Neural progenitor cell (in vitro differentiated cells): ENCODE measurements at places on chromosomes 1 and 21. TPM values are rescaled to one million over a fixed set of nuclear protein-coding genes. Genes with fewer than 3 reads are reported as not detected.

- no peak overlapping the region for H3K4me3 ChIP-seq
- peaks cover 7% of the 10 kb centered on the region for H3K4me1 ChIP-seq
- peaks cover 14% of the 10 kb centered on the region for H3K27me3 ChIP-seq
- H3K27ac ChIP-seq, result no peak overlapping the region
- peak; percentile 8 for DNase-seq
Measured at GRCh38 chr1:16607433-16607851, 5.9 kb downstream of the NBPF1 start.

DNA sequence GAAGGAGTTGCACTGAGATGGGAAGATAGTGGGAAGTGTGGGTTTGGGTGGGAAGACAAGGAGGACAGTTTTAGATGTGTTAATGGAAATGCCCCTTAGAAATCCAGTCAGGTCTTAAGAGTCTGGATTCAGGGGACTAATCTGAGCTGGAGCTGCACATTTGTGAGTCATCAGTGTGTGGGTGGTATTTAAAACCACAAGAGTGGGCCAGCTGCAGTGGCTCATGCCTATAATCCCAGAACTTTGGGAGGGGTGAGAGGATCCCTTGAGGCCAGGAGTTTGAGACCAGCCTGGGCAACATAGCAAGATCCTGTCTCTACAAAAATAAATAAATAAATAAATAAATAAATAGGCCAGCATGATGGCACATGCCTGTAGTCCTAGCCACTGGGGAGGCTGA, 40.9 kb upstream of the SLC6A9 start:
- no peaks in the 10 kb centered on the region for H3K36me3 ChIP-seq
- no peak overlapping the region for H3K4me3 ChIP-seq
- no peak for DNase-seq
- H3K27me3 ChIP-seq, result no peaks in the 10 kb centered on the region

- no peaks in the 10 kb centered on the region for H3K36me3 ChIP-seq
- no peaks in the 10 kb centered on the region for H3K27me3 ChIP-seq
- no peak for DNase-seq
- no peak overlapping the region for H3K4me3 ChIP-seq
Measured at GRCh38 chr1:88701275-88701674, 17.2 kb downstream of the PKN2 start.

DNA sequence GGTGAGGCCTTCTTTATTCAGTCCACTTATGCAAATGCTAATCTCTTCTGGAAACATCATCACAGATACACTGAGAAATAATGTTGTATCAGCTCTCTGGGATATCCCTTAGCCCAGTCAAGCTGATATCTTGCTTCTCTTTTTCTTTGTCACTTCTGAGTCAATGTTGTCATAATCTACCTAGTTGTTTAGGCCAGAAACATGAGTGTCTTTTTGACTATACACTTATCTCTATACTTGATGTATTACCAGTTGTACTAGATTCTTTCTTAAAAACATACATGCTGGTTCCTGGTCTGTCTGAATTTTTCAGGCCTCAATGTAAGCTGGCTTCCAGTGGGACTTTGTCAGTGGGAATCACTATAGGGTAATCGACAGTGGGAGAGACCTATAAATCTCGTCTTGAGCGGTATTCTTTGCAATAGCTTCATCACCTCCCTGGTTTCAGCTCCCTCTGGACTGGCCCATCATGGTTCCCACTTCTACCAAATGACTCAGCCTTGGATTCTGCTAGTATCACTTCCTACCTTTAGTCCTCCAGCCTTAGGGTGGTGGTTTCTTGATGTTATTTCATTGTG, 135.2 kb upstream of the CYYR1 start:
- no peak overlapping the region for H3K27ac ChIP-seq
- no peak overlapping the region for H3K4me3 ChIP-seq
- no peak for DNase-seq
- no peaks in the 10 kb centered on the region for H3K27me3 ChIP-seq
- peaks cover 8% of the 10 kb centered on the region for H3K4me1 ChIP-seq

GRCh38 chr1:174743654-174744561, 255.8 kb upstream of the CACYBP start:
- no peaks in the 10 kb centered on the region for H3K36me3 ChIP-seq
- no peak overlapping the region for H3K4me3 ChIP-seq
- peak; percentile 44 for DNase-seq

- H3K4me1 ChIP-seq, result no peaks in the 10 kb centered on the region
- DNase-seq, result no peak
- H3K27ac ChIP-seq, result no peak overlapping the region
- no peaks in the 10 kb centered on the region for H3K27me3 ChIP-seq
Measured at GRCh38 chr1:207938016-207938415, 27.1 kb upstream of the CD34 start.

DNA sequence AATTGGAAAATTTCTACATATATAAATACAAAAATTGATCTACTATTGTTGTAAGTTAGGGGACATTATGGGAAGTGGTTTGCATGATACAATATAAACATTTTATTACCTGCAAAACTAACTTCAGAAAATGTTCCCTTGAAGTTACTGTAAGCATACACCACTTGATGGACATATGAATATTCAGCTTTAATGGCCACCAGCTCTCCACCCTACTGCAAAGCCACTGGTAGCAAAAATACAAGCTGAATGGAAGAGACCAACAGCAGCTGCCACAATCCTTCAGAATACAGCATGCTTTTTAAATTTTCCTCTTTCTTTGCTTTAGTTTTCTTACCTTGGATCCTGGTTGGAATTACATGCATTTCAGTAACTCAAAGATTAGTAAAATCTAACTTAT, 69.8 kb downstream of the COQ8A start:
- no peaks in the 10 kb centered on the region for H3K4me1 ChIP-seq
- H3K36me3 ChIP-seq, result no peaks in the 10 kb centered on the region
- DNase-seq, result no peak
- no peaks in the 10 kb centered on the region for H3K27me3 ChIP-seq
- H3K4me3 ChIP-seq, result no peak overlapping the region

- peak; percentile 91 for DNase-seq
- H3K27me3 ChIP-seq, result peaks cover 4% of the 10 kb centered on the region
- no peaks in the 10 kb centered on the region for H3K36me3 ChIP-seq
- H3K4me3 ChIP-seq, result peak within 1 kb of the TSS; percentile 84
- H3K27ac ChIP-seq, result no peak within 1 kb of the TSS
- peaks cover 34% of the 10 kb centered on the region for H3K4me1 ChIP-seq
Measured at GRCh38 chr1:116909512-116910378, at the start of gene PTGFRN. PTGFRN (plus strand) TSS chr1:116909916; CDS start chr1:116910204, 288 bp downstream.

- no peaks in the 10 kb centered on the region for H3K27me3 ChIP-seq
- H3K36me3 ChIP-seq, result no peaks in the 10 kb centered on the region
- H3K4me1 ChIP-seq, result no peaks in the 10 kb centered on the region
- no peak for DNase-seq
- H3K27ac ChIP-seq, result no peak overlapping the region
Measured at GRCh38 chr21:36522219-36522808, 42.4 kb upstream of the CLDN14 start.

- peaks cover 80% of the 10 kb centered on the region for H3K27me3 ChIP-seq
- H3K4me3 ChIP-seq, result peak within 1 kb of the TSS; percentile 56
- H3K4me1 ChIP-seq, result peaks cover 37% of the 10 kb centered on the region
- no peaks in the 10 kb centered on the region for H3K36me3 ChIP-seq
- DNase-seq, result peak; percentile 63
- H3K27ac ChIP-seq, result no peak within 1 kb of the TSS
Measured at GRCh38 chr21:32412162-32413014, at the start of gene EVA1C. EVA1C (plus strand) TSS chr21:32412706; CDS start chr21:32412854, 148 bp downstream.

- DNase-seq, result peak; percentile 36
- H3K4me3 ChIP-seq, result no peak overlapping the region
- no peak overlapping the region for H3K27ac ChIP-seq
- no peaks in the 10 kb centered on the region for H3K27me3 ChIP-seq
Measured at GRCh38 chr1:62746086-62746808, 37.7 kb upstream of the ATG4C start.

DNA sequence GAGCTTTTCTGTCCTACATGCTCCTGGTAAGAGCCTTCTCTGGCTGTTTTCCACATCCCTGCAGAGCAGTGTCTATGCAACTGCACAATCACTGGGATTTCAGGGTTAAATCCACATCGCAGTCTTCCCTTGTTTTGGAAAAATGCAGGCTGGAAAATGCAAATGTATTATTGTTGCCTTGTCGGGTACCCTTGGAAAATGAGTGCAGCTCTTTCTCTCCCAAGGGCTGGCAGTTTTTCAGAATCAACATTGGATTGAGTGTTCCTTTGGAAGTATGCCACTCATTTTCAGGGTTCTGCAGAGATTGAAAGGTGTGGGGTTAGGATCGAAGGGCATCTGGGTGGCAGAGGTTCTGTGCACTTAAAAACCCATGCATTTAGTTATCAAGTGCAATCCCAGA, 3.2 kb downstream of the NOS1AP start:
- no peak for DNase-seq
- peaks cover 32% of the 10 kb centered on the region for H3K4me1 ChIP-seq
- H3K27ac ChIP-seq, result no peak overlapping the region

DNA sequence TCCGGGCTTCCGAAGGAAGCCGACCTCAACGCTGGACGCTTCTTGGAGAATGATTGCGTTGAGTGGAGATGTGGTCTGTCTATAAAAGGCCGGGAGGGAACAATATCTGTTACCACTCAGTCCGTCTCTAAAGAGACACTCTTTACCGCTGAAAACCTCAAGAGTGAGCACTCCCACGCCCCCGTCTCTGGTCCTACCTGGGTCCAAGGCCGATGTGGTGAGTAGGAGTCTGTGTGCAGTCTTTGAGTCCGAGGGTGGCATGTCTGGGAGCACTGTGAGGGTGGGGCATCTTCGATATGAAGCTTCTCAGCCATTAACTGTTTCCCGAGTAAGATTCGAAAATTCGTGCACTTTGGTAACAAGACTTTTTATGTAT, 576 bp downstream of the ZFP69 start:
- H3K27me3 ChIP-seq, result no peaks in the 10 kb centered on the region
- no peaks in the 10 kb centered on the region for H3K36me3 ChIP-seq
- no peak for DNase-seq
- peak overlapping the region; percentile 80 for H3K4me3 ChIP-seq

DNA sequence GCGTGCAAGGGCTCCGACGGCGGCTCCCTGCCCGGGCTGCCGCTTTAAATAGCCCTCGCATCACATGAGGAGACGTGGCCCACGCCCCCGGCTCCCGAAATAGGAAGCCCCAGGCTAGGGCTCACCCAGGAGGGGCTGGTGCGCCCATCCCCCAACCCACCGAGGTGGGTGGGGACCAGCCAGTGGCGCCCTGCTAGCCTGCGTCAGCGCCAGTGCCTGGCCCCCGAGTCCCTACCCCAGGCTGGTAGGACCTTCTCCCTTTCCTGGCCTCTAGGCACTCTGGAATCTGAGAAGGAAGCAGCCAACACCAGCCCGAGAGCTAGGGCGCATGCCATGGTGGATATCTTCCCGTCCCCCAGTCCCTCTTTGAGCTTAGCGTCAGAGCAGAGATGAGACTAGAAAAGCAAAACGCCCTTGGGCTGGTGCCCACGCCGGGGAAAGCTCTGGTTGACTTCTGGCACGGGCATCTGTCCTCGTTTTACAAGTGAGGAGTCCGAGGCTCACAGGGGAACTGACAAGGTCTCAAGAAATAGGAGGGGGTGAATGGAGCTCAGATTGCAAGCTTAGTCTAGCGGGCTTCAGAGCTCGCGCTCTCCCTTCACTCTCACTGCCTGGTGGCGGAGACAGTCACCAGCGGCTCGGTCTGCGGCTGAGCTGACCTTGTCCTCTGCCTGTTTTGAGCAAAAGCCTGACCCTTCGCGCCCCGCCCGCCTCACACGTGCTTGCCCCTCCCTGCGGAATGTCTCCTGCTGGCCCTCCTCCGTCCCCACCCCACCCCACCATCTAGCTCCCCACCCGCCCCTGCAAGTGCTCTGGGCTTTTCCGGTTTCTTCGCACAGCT, at the start of gene FABP3:
Gene FABP3, minus strand, starts transcription at position 21 of the 841 bp plus-strand sequence. CDS start 62 bp downstream, outside the sequence.
- H3K27ac ChIP-seq, result no peak within 1 kb of the TSS
- H3K4me3 ChIP-seq, result peak within 1 kb of the TSS; percentile 55
- DNase-seq, result peak; percentile 91
- peaks cover 11% of the 10 kb centered on the region for H3K27me3 ChIP-seq

- peaks cover 12% of the 10 kb centered on the region for H3K4me1 ChIP-seq
- no peak for DNase-seq
- no peak overlapping the region for H3K4me3 ChIP-seq
- H3K27me3 ChIP-seq, result peaks cover 30% of the 10 kb centered on the region
- no peak overlapping the region for H3K27ac ChIP-seq
Measured at GRCh38 chr1:234776256-234776875, 166.4 kb upstream of the IRF2BP2 start.

- no peak for DNase-seq
- H3K27me3 ChIP-seq, result no peaks in the 10 kb centered on the region
Measured at GRCh38 chr1:168514455-168514854, 29.3 kb downstream of the XCL2 start.

GRCh38 chr1:15525050-15526020, 1.3 kb upstream of the DNAJC16 start:
- H3K27ac ChIP-seq, result no peak overlapping the region
- peak; percentile 99 for DNase-seq
- H3K27me3 ChIP-seq, result no peaks in the 10 kb centered on the region
- no peaks in the 10 kb centered on the region for H3K36me3 ChIP-seq
- H3K4me1 ChIP-seq, result peaks cover 26% of the 10 kb centered on the region

- no peak overlapping the region for H3K4me3 ChIP-seq
- DNase-seq, result no peak
- no peaks in the 10 kb centered on the region for H3K36me3 ChIP-seq
- peaks cover 13% of the 10 kb centered on the region for H3K4me1 ChIP-seq
Measured at GRCh38 chr1:2481885-2482284, 5.8 kb downstream of the PLCH2 start.

DNA sequence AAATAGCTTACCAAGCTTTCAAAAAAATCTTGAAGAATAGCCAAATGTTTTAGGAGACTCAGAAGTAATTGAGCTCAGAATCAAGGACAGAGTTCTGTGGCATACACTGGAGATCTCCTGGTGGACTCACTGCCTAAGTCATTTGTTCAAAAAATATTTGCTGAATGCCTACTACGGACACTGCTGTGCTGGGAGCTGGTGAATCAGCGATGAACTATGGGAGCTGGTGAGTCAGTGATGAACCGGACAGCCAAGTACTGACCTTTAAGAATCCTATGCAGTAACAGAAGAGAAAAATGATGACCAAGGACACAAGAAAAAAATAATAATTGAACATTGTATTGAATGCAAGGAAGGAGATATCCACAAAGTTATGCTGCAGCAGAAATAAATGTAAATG, 717.9 kb upstream of the CXADR start:
- no peak overlapping the region for H3K4me3 ChIP-seq
- H3K27ac ChIP-seq, result no peak overlapping the region

GRCh38 chr1:6783221-6783620, 2.0 kb upstream of the CAMTA1 start:
- no peaks in the 10 kb centered on the region for H3K27me3 ChIP-seq
- no peaks in the 10 kb centered on the region for H3K36me3 ChIP-seq
- H3K4me1 ChIP-seq, result peaks cover 21% of the 10 kb centered on the region
- DNase-seq, result no peak
- peak overlapping the region; percentile 83 for H3K4me3 ChIP-seq
- no peak overlapping the region for H3K27ac ChIP-seq

- H3K4me1 ChIP-seq, result no peaks in the 10 kb centered on the region
- no peak overlapping the region for H3K27ac ChIP-seq
- H3K4me3 ChIP-seq, result no peak overlapping the region
- no peaks in the 10 kb centered on the region for H3K27me3 ChIP-seq
- no peak for DNase-seq
Measured at GRCh38 chr1:3463891-3464648, 9.6 kb downstream of the ARHGEF16 start.

Gene KLF17
- total RNA-seq, result not detected in 2 replicates

Gene OSCP1
- 7.8 and 8.2 TPM in 2 replicates for total RNA-seq

Gene PWP2
- 6.9 and 9.8 TPM in 2 replicates for total RNA-seq

Gene LORICRIN
- not detected in 2 replicates for total RNA-seq

Gene MYOG
- not detected in 2 replicates for total RNA-seq

Gene CACNA1S
- 0.11 and 0.12 TPM in 2 replicates for total RNA-seq

Gene LRRIQ3
- 1.2 and 3.3 TPM in 2 replicates for total RNA-seq

Gene OLFML3
- 13.4 and 19.3 TPM in 2 replicates for total RNA-seq

Gene TLR5
- total RNA-seq, result 0.30 and 0.68 TPM in 2 replicates

Gene FCRLA
- total RNA-seq, result not detected in 2 replicates

Gene ZBTB8B
- total RNA-seq, result 4.2 and 5.6 TPM in 2 replicates

Gene LCE1A
- total RNA-seq, result not detected in 2 replicates

Gene OR2T33
- not detected in 2 replicates for total RNA-seq

Gene HPCA
- 1.0 TPM in 1 of 2 replicates, not detected in the other for total RNA-seq
